ENCODE measurements at places on chromosomes 16 and 17.

GRCh38 chr17:72580321-72581127 is 459.7 kb downstream of the SOX9 start:
- no peak for DNase-seq

GRCh38 chr17:6638046-6638908 is 2.2 kb downstream of the KIAA0753 start:
- no peak for DNase-seq

DNA sequence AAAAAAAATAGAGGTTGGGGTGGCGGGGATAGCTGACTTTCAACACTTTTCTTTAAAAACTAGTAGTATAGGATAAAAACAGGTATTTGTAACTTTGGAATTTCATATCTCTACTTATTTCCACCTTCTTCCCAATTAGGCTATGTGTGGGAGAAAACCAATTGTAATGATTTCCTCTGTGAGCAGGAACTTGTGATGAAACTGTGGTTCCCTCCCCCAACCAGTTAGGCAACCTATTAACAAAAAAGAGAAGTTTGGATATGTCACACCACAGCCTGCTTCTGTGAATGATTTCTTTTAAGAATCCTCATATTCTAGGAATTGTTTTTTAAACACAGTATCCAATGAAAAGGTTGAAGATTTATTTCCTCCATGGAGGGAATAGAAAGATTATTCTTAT is 1.9 kb downstream of the IGSF6 start:
- DNase-seq, result no peak

DNA sequence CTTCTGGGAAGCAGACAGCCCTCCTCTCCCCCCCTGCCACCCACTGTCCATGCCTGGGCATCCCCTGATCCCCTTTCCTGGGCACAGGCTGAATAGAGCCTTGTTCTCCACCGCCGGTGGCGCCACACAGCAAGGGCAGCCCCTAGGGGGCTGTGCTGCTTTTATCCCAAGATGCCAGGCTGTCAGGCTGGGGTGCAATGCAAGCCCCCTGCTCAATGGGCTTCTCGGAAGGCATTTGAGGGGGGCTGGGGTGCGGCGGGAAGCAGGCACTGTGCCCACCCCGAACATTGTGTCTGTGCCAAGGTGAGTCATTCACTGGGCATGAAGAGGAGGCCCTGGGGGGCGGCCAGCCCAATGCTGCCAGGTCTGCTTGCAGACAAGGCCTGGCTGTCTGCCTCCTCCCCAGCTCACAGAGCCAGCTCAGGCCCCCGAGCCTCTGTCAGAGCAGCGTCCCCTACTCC is 1.5 kb upstream of the GFAP start:
- DNase-seq, result no peak

GRCh38 chr16:10981697-10982216 is 37.4 kb downstream of the CLEC16A start:
- no peak for DNase-seq

- DNase-seq, result no peak
Observed at GRCh38 chr16:72277749-72278148, 105.8 kb upstream of the PMFBP1 start.

DNA sequence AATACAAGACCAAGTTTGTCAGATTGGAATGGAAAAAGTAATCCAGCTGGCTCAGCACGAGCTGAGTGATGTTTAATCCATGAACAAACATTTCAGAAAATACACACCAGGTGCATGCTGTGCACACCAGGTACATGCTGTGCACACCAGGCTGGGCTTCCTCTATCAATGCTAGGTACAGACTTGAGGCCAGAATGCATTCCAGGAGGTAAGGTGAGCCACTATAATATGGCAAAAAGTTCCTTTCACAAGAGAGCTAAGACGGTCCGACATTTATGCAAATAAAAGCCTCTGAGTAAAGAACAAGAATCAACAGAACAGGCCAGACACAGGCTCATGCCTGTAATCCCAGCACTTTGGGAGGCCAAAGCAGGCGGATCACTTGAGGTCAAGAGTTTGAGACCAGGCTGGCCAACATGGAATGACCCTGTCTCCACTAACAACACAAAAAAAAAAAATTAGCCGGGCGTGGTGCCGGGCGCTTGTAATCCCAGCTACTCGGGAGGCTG is 128.2 kb downstream of the ZNF778 start:
- no peak for DNase-seq

Data from GM04504 (cell line).